ENCODE measurements at places on chromosomes 3 and 15.

DNA sequence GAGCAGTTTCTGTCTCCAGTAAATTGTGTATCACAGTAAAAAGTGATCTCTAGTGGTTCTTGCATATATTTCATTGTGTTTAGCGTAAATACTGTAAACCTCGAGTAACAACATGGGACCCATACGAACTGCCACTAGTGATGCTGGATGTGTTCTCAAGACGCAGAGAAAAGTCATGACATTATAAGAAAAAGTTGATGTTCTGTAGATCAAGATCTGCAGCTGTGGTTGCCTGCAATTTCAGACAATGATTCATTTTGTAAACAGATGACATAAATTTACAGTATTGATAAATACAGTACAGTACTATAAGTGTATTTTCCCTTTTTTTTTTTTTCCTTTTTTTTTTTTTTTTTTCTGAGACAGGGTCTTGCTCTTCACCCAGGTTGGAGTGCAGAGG, 100.1 kb downstream of the DPH6 start:
- DNase-seq = no peak

GRCh38 chr3:57060089-57060821, at the start of gene SPATA12:
Gene SPATA12 (plus strand): TSS chr3:57060664. CDS start chr3:57073695, 13,031 bp downstream.
- no peak for DNase-seq

GRCh38 chr3:52917044-52917443, 19.7 kb upstream of the STIMATE start:
- DNase-seq = no peak

- no peak for DNase-seq
Observed at GRCh38 chr3:182585532-182586150, 207.7 kb upstream of the ATP11B start.

- DNase-seq = no peak
Observed at GRCh38 chr3:144652573-144652972, 681.0 kb downstream of the DIPK2A start.

DNA sequence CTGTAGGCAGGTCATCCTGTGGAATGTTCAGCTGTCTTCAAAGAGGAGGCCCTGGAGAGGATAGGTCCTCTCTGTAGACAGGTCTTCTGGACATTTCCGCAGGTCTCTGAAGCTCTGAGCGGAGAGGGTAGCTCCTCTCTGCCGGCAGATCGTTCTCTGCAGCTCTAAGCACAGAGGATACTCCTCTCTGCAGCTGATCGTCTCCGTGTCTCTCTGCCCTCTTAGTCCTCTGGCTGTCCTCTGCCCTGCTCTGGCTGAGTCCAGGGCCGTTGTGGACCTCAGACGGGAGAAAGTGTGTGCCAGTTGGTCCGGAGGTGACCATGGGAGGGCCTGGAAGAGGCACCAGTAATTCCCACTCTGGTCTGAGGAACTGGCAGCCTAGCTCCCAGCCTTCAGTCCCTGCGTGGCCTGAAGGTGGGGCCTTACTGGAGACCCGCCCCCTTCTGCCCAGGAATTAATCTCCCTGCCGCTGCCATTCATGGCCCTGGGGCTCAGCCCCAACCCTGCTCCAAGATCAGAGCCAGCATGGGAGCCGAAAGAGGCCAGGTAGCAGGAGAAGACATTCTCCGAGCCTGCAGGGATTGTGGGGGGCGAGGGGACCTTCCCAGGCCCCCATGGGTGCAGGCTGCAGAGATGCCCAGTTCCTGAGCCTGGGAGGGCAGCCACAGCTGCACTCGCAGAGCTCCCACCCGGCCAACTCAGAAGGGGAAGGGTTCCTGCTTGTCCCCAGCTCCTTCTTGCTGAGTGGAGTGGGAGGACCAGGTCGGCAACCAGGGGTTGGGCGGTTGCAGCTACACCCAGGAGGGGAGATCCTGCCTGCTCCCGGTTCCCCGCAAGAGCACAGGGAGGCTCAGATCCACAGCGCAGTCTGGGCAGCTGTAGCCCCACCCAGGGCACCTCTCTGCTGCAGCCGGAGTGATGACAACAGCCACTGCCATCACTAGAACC, 488.7 kb downstream of the RSL24D1 start:
- DNase-seq = no peak

Data from retina (tissue), 1 donor.